ENCODE measurements at places on chromosomes 7 and 10.

- no peak for DNase-seq
These were observed 291.3 kb downstream of the POU6F2 start for GRCh38 chr7:39269034-39269433.

- no peak for DNase-seq
These were observed 724.2 kb downstream of the SORCS1 start for GRCh38 chr10:106440355-106440754.

DNA sequence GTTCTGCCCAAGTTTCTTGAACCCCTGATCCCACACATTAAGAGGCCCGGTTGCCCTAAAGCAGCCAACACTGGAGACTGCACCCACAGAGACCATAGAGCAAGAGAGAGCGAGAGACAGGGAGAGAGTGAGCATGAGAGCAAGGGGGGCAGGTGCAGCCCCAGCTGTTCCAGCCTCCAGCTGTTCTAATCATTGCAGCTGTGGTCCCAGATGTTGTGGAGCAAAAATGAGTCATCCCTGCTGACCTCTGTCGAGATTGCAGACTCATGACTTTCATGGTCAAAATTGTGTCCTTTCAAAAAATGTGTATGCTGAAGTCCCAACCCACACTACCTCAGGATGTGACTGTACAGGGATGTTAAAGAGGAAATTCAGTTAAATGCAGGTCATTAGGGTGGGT is 143.9 kb upstream of the FRMD4A start:
- DNase-seq: peak; percentile 13

DNA sequence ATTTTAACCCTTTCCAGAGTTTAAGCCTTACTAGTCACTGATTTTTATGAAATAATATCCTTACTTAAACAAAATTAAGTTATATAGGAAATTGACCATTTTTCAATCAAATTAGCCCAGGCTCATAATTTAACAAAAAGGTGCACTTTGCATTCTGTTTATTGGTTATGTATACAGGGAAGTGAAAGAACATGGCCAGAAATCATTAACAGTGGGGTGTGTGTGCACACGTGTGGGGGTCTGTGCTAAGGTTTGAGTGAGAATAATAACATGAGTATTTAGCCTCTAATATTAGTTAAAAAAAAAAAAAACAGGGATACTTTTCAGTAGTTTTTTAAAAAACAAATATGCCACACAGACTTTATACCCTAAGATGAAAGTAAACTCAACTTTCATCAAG is 510.5 kb upstream of the PFKP start:
- no peak for DNase-seq
